ENCODE measurements at places on chromosomes 5 and 9. TPM values are rescaled to one million over a fixed set of nuclear protein-coding genes. Genes with fewer than 3 reads are reported as not detected.

ZNF354B gene
- 32.3 TPM for polyA plus RNA-seq

GRCh38 chr5:406041-406440, 36.9 kb upstream of the EXOC3 start:
- no peak for DNase-seq

- no peak for DNase-seq
Observed at GRCh38 chr5:42875785-42876374, 64.2 kb upstream of the SELENOP start.

DNA sequence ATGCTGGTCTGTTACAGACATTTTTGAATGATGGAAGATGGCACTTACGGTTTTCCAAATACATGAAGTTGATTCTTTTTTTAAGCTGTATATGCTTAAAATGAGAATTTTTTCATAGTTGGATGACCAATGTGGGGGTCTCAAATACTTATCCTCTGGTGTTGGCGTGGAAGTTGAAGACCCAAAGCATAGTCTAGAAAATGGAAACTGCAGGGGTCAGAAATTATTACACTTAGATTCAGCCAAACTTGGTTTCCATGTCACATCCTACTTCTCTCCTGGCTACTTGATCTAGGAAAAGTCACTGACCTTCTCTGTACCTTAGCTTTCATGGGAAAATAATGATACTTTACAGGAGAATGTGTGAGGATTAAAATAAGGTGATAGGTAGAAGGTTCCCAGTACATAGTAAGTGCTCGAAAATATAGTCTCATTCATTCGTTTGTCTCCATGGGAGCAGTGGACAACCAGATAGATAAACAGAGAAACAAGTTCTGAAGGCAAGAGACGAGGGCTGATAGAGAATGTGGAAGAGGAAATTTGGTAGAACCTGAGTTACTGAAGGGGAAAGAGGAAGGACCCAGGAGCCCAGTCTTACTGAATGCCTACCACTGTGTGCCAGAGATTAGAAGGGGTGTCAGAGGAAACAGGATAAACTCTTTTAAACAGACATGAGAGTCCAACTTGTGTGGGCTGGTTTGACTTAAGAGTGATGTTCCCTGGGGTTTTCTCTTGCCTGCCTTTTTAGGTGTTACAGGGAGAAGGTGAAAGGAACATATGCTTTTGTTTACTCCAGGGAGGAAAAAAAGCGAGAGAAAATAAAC, 560.3 kb upstream of the KLF4 start:
- DNase-seq = no peak

- no peak for DNase-seq
Observed at GRCh38 chr5:176481711-176482110, 33.5 kb downstream of the FAF2 start.

DNA sequence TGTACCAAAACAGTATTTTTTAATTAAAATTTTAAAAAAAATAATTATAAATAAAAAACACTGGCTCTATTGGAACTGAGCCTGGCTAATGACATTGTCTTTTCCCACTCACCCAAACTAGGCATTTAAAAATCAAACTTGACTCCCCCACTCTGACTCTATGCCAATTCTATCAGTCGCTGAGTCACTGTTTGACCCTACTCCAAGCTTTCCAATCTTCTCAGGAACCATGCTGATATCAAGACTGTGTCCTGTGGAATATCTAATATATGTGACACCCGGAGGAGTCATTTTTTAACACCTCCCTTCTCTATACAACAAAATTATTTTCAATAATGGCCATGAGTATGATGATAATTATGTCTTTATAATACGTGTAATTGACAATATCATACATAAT, 171.6 kb upstream of the RASEF start:
- no peak for DNase-seq

GRCh38 chr5:150329038-150329437, 26.3 kb upstream of the ARSI start:
- no peak for DNase-seq

- DNase-seq = no peak
Observed at GRCh38 chr9:3783156-3783555, 257.4 kb upstream of the RFX3 start.

DNA sequence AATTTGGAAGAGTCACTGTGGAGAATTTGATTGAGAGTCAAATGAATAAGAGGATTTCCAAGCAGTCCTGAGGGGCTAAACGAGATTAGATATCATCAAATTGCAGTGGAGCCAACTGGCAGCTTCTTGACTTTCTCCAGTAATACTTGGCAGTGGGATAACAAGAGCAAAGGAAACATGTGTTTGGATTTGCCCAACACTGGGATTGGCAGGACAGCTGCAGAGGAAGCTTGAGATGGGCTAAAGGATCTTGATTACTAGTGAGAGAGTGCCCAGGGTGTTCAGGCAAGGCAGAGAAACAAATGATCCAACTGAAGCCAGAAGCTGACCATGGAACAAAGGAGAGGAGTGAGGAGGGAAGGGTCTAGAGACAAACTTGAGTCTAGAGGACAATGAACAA, 356.0 kb upstream of the ISL1 start:
- no peak for DNase-seq

All from renal pelvis (tissue), 12 donors.